ENCODE measurements at places on chromosomes 1 and 21. TPM values are rescaled to one million over a fixed set of nuclear protein-coding genes. Genes with fewer than 3 reads are reported as not detected.

Gene BTBD8
- total RNA-seq = 1.4 TPM

DNA sequence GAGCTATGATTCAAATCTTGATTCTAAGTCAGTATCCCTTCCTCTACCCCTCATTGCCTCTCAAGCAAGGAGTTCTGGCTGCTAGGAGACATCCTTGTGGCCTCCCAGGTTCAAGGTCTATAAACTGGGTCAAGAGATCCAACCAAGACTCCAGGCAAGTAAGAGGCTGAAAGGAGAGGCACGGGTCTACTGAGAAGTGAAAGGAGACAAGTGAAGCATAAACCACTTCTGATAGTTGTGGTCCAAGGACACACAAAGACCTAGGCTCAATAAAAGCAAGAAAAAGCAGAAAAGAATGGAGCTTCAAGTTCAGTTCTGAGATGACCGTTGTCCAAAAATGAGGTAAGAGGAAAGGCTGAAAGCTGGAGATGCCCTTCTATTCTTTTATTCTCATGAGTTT is 17.8 kb upstream of the PPP2R5A start:
- DNase-seq = no peak

Gene SHISAL2A
- total RNA-seq = 0.44 TPM

DNA sequence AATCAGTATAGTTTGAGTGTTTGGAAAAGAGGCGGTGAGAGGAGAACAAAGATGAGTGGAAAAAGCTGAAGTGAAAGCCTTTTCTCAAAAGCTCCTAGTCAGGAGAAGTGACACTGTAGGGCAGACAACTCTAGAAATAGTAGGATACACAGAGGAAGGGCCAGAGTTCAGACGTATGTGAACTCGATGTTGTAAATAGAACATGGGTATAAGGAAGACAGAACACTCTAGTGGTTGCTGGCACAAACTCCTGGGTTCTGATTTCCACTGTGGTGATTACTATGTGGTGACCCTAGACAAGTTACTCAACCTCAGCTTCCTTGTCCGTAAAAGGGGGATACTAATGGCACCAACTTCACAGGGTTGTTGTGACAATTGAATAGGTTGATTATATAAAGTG is 30.2 kb upstream of the MGST3 start:
- DNase-seq = no peak

GRCh38 chr1:69312055-69312732 is 255.5 kb upstream of the LRRC7 start:
- DNase-seq = peak; percentile 88

DNA sequence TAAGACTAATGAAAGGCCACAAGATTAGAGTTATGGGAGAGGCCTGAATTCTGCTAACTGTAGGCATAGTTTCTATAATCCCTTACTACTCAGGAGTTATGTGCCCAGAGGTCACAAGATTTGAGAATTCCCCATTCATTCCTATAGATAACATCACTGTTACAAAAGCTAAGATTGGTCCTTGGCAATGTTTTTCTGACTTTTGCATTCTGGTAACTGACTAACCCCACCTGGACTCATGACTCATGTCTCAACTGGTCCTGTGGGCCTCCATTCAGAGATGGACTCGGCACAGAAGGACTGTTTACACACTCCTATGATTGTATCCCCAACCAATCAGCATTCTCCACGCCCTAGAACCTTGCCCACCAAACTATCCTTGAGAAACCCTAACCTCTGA is 249.0 kb upstream of the ZP4 start:
- DNase-seq = no peak

GRCh38 chr21:35144978-35145377 is 95.9 kb upstream of the RUNX1 start:
- no peak for DNase-seq

Gene F5
- total RNA-seq = 0.04 TPM

GRCh38 chr1:19327736-19328135 is 15.6 kb downstream of the SLC66A1 start:
- DNase-seq = peak; percentile 12

- DNase-seq = no peak
Measured at GRCh38 chr21:46038871-46039397, 57.4 kb downstream of the COL6A1 start.

DNA sequence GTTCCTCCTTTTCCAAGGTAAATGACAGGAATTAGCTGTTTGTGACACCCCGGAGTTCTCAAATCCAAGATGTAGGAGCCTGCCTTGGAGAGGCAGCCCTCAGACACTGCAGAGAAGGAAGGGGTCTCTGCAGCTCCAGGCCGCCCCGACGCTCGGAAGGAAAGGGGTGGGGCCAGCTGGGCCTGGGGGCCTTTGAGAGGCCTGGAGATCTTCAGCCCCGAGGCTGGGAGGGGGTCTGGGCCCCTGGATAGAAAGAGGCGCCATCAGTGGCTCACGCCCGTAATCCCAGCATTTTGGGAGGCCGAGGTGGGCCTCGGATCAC is 1.1 kb upstream of the TNFRSF18 start:
- no peak for DNase-seq

DNA sequence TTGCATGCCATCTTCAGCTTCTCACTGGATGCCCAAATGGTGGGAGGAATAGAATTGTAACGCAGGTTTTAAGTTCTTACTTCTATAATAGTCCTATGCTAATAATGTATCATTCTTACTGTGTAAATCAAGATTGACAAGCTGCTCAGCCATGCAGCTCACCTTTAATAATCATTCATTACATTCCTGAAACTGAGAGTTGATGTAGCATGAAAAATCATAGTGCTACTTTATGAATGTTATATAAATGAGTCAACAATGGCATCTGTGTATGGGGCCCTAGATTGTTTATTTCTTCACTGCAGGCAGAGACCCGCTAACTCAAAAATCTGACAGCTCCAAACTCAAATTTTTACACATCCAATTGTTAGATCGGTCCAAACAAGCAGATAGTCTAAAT is 34.4 kb downstream of the FH start:
- DNase-seq = no peak

Gene RCSD1
- 0.26 TPM for total RNA-seq

Gene EDARADD
- total RNA-seq = 3.8 TPM

DNA sequence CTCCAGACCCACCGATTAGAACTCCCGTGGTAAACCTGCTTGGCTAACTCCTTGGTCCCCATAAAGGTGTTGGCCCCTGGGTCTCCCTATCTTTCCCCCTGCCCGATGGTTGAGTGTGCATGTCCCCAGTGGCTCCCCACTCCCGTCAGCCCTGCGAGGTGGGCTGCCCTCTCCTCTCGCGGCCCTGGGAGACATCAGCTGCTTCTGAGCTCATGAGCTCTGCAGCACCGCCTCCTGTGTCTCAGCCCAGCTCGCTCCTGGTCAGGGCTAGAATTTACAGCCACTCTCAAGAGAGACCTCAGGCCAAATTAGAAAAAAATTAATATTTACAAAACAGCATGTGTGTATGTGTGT is 15.9 kb upstream of the ZBTB21 start:
- DNase-seq = no peak

- DNase-seq = no peak
Measured at GRCh38 chr1:52967666-52968065, 40.6 kb downstream of the SCP2 start.

DNA sequence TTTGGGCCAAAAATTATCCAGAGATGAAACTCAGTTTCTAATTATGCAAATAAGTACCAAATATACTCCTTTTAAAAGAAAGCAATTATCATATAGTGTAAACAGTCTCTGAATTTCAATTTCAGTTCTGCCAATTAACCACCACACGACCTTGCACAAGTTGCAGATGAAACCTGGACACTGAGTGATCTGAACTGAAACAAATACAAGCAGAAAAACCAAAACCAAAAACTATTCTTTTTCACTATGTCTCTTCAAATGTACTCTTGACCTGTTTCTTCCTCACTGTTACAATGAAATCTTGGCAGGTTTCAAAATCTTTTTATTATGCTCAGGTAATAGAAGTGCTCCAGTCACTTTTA is 79.2 kb downstream of the TYW3 start:
- DNase-seq = no peak

DNA sequence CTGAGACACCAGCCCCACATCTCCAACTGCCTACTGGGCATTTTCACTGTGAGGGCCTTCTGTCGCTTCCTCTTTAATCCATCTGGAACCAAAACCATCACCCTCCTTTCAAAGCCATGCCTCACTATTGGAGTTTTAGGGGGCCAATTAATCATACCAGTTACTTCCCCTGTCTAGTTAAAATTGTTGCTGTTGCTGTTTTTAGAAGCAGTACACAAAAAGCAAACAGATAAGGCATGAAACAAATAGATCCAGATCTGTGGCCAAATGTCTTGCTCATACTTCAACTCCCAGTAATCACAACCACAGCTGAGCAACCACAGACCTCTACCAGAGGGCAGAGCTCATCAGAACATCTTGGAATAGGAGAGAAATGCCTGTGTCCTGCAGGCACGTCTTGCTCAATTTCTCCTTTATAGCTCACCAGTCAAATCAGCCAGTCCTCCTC is 133.8 kb upstream of the C1orf105 start:
- no peak for DNase-seq

- peak; percentile 84 for DNase-seq
Measured at GRCh38 chr1:109498161-109498801, 4.4 kb downstream of the CYB561D1 start.

- DNase-seq = no peak
Measured at GRCh38 chr1:67970088-67970487, 80.3 kb downstream of the DIRAS3 start.

DNA sequence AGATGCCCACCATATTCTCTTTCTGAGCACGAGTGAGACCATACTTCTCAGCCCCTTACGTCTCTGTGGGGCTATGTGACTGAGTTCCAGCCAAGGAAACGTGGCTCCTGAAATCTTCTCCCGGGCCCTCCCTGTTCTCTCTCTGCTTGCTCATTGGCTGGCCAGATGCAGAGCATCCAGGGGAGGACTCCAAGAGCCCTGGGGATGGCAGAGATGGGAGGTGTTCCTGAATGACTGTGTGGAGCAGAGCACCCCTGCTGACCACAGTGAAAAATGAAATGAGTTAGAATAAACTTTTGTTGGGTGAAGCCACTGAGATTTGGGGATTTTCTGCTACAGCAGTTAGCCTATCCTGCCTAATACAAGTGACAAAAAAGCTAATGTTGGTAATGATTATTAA is 23.8 kb downstream of the KIAA0040 start:
- DNase-seq = no peak

- DNase-seq = no peak
Measured at GRCh38 chr1:241722947-241723346, 70.9 kb downstream of the WDR64 start.

GRCh38 chr1:2821966-2822620 is 20.6 kb upstream of the TTC34 start:
- DNase-seq = no peak

- DNase-seq = peak; percentile 92
Measured at GRCh38 chr1:23530747-23531561, at the start of gene E2F2. Gene E2F2 (minus strand): TSS chr1:23531233. CDS start chr1:23530793, 440 bp downstream.

DNA sequence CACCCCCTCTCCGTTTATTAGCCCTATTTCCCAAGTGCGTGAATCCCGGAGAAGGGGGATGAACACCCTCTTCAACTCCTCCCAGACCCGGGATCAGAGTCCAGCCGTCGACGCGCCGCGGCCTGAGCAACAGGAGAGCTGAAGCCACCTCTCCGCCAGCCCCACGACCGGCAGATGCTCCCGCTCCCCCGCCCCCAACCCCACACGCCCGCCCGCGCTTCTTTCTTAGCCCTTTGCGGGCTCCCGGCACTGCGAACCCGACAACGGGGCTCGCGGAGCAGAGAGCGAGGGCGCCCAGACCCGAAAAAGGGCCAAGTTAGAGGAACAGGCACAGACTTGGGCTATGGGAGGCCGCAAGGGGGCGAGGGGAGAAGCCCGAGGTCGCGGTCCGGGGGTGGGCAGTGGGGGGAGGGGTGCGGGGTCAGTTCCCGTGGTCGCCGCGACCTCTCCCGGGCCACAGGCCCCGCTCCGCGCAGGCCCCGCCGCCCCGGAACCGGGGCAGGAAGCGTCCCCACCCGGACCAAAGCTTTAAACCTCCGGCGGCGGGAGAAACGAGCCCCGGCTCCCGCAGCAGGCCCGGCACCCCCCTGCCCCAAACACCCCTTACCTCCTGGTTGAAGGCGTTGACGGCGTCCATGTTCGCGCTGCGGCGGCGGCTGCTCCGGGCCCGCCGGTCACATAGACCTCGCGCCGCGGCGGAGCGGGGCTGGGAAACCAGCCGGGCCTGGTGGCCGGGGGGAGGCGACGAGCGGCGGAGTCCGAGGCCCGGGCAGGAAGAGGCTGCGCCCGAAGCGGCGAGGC is 662 bp downstream of the SCAF4 start:
- peak; percentile 36 for DNase-seq

GRCh38 chr21:44024887-44025353 is 12.8 kb downstream of the TRAPPC10 start:
- DNase-seq = no peak

GRCh38 chr1:51644020-51644419 is 27.1 kb downstream of the OSBPL9 start:
- DNase-seq = no peak

DNA sequence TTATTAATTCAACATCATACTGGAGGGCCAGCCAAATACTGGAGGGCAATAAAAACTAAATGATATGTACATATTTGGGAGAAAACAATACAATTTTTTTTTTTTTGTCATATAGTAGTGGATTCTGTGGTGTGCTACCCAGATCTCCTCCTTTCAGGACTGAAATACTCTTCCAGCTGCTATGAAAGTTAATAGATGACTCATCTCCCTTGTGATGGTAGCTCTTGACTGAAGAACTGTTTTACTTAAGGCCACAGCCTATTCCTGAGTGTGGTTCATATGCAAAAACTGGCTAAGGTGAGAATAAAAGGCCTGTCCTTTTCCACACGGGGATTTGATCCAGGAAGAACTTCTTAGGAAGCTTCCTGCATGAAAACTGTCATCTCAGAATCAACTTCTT is 307.9 kb downstream of the HLX start:
- no peak for DNase-seq

Gene ALX3
- total RNA-seq = not detected

- no peak for DNase-seq
Measured at GRCh38 chr1:93414749-93415148, 33.2 kb upstream of the FNBP1L start.

DNA sequence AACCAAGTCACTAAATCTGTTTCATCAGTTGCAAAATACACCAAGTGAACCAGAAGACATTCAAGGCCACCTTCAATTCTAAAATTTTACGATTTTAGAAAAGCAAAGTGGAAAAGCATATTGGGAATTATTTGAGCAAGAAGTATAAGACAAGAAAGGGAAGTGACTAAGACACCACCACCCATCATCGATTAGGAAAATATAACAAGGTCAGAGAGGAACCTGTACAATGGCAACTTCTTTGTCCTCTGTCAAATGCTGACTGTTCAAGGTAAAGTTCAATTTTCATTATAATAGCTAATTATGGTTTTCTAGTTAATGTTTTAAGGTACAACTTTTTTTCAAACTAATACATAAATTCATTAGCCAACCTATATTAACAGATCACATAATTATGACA is 10.8 kb downstream of the FRRS1 start:
- DNase-seq = no peak

GRCh38 chr1:116224111-116224510 is 112.9 kb downstream of the MAB21L3 start:
- no peak for DNase-seq

GRCh38 chr1:79074975-79075374 is 68.4 kb upstream of the ADGRL4 start:
- DNase-seq = no peak

DNA sequence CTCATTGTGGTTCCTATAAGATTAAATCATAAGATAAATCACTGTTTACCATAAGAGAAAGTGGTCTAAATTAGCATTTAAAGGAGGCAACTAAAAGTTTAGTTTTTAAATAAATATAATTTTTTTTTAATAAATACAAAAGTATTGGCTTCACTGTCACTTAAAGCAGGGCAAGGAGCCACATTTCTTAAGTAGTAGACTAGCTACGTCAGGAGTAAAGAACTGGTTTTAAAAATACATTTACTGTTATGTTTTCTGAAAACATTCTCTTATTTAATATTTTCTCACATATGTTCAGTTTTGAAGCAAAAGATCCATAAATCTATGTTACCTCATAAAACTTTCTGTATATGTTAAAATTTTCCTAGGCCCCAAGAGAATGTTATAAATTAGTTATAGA is 2.2 kb downstream of the ANGPTL1 start:
- DNase-seq = no peak

Measured in H9 (cell line).